Stimulated activated CD8-positive, alpha-beta memory T cell treated with anti-CD3 and anti-CD28 coated beads, Interleukin-2, amount 100 ng/mL, for 1 hour (primary cell): ENCODE measurements at places on chromosomes 2 and 18.

- no peak for DNase-seq
Observed at GRCh38 chr2:144268036-144268678, 251.8 kb downstream of the ZEB2 start.

DNA sequence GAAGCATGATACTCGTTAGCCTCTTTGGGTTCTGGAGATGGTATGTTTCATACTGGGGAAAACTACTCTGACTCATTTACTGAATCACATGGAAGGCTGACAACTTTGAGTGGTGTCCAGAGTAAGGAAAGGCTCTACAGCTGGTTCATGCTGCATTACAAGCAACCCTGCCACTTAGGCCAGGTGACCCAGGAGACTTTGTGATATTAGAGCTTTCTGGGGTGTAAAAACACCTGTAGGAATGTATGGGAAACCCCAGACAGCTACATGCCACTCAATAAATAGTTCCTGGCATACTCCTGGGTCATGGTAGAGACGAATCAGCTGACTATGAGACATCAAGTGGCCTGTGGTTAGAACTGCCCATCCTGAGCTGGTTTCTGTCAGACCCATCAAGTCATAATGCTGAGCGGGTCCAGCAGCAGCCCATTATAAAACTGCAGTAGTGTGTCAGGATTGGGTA, 21.3 kb upstream of the TCF7L1 start:
- no peak for DNase-seq

DNA sequence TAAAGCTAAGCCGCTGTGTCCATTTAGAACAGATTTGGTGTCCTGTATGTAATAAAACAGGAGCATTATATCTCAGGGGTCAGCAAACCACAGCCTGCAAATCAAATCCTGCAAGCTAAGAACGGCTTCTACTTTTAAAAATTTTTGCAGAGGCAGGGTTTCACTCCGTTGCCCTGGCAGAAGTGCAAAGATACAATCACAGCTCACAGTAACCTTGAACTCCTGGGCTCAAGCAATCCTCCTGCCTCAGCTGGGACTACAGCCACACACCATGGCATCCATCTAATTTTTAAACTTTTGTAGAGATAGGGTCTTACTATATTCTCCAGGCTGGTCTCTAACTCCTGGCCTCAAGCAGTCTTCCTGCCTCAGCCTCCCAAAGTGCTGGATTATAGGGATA, 28.6 kb upstream of the NPC1 start:
- DNase-seq, result no peak

DNA sequence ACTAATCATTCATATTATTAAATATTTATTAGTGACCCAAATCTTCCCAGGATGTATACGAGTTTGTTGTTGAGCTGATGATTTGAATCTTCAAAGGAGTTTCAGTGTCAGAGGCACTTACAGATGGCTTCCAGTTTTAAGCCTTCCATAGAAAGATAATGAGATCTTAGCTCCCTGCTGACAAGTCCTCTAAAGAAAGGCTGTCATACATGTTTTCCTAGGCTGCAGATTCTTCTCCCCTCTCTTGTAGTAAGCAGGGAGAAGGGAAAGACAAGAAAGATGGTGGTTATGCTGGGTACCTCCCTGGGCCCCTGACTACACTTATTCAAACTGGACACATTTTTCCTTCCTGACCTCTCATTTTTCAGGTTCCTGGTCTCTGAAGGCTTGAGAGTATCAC, 8.1 kb upstream of the GAREM1 start:
- DNase-seq, result no peak

DNA sequence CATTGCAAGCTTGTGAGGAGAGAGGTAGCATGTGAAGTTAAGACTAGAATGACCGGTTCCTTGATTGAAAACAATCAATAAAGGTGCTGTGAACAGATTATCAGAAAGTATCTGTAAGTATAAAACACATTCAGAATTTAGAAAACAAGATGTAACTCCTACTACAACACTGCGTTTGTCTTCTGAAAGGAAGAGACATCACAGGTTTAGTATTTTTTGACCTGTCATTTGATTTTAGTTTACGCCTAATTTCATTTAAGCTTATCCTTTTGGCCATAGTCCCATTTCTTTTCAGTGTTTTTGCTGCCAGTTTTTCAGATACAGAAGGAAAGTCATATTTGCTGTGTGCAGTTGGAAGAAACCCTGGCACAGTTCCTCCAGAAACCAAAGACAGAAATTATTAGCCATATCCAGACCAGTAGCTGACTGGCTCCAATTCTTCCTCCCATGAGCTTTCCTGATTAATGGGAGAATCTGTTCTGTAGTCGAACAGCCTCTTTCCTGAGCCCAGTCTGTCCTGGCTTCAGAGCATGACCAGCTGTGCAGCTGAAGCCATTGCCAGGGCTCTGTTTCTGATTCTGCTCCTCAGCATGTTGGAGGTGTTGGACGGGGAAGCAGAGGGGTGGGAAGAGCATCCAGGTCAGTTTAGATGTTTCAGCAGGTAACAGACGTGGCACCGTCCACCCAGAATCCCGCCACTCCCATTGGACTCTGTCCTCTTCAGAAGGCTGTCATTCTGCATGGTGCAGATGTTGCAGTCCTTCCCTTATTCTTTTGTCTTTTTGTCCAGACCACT, 61.0 kb downstream of the CRIM1 start:
- DNase-seq, result no peak

DNA sequence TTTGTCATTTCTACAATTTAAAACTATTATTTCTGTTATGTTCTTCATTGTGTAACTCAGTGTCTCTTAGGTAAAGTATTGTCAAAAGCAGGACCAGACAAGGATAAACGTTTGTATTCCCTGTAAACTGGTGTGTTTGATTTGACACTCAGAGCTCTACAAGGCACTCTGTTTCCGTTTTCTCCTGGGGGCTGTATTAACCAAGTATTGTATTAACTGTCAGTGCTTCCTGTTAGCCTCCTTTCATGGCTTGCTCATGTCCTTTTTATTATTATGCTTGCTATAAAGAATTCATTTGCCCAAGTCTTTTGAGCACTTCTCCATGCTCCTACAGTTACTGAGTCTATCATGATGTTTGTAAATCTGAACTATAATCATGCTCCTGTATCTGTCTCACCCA, 323.7 kb downstream of the LPIN1 start:
- DNase-seq, result no peak

GRCh38 chr2:205539603-205540002, 142.7 kb upstream of the NRP2 start:
- DNase-seq, result no peak

DNA sequence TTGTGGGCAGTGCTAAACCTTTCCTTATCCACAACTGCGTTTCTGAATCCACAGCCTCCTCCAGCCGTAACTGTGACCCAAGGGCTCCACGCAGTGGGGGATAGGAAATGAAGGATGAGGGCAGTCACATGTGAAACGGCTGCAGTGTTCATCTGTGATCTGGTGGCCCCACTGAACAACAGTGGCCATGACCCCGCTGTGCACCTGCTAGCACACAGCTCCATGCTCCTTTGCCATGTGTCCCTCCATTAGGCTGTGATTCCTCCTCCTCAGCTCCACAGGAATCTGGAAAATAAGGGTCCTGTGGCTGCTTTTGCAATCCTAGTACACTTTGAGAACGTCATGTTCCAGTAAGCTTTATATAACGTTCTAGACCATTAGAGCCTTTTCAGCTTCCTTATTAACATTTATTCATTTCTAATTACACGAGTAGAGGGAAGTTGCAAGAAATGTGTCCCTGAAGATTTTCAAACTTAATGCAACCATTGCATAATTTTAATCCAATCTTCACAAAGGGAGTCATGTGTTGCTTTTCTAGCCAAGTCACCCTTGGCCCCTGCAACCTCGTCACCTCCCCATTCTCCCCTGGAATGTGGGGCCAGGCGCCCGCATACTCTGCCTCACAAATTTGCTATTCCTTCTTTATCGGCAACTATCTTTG, 7.1 kb upstream of the NAPG start:
- DNase-seq, result no peak

- no peak for DNase-seq
Observed at GRCh38 chr2:216031960-216032689, 18.8 kb upstream of the MREG start.
